ENCODE measurements at places on chromosomes 3 and 15. TPM values are rescaled to one million over a fixed set of nuclear protein-coding genes. Genes with fewer than 3 reads are reported as not detected.

Gene PLA1A
- 0.22 TPM for polyA plus RNA-seq

GRCh38 chr3:113948015-113948917 is 453 bp downstream of the ZDHHC23 start:
- no peak for DNase-seq

Gene CD200
- 11.0 TPM for polyA plus RNA-seq

GRCh38 chr3:113251817-113252216 is 40.5 kb downstream of the BOC start:
- no peak for DNase-seq

DNA sequence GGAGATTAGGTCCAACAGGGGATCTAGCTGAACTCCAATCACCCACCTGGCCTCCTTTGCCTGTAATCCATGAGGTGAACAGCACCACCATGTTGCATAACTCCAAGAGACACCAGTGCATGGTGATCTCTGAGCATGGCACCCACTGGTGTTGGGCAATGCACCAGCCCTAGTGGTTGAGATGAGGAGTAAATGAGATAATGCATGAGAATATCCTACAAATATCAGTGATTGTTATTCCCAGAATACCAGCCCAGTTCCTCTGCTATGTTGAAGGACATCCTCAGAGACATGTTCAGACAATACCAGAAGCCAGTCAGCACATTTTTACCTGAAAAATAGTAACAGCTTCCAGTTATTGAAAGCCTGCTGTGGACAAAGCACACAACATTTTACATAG is 14.7 kb downstream of the GALNT15 start:
- no peak for DNase-seq

GRCh38 chr3:149593418-149594160 is 64.2 kb downstream of the WWTR1 start:
- DNase-seq: no peak

DNA sequence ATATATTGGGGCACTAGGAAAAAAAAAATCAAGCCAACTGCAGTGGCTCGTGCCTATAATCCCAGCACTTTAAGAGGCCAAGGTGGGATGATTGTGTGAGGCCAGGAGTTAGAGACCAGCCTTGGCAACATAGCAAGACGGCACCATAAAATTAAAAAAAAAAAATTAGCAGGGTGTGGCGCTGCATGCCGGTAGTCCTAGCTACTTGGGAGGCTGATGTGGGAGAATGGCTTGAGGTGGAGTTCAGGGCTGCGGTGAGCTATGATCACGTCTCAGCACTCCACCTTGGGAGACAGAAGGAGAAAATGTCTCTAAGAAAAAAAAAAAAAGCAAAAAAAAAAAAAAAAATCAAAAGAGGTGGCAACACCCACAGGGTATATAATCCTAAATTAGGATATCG is 49.6 kb downstream of the INO80 start:
- DNase-seq: no peak

GRCh38 chr15:50813865-50814264 is 48.4 kb upstream of the SPPL2A start:
- DNase-seq: no peak

GRCh38 chr3:13011573-13012220 is 61.5 kb downstream of the IQSEC1 start:
- no peak for DNase-seq

Gene FEZF2
- not detected for polyA plus RNA-seq

Gene ARGFX
- not detected for polyA plus RNA-seq

Gene GALNT15
- 1.1 TPM for polyA plus RNA-seq

Gene TMEM108
- 18.6 TPM for polyA plus RNA-seq

Gene GPR62
- 0.89 TPM for polyA plus RNA-seq

Gene FGF12
- polyA plus RNA-seq: 1.6 TPM

DNA sequence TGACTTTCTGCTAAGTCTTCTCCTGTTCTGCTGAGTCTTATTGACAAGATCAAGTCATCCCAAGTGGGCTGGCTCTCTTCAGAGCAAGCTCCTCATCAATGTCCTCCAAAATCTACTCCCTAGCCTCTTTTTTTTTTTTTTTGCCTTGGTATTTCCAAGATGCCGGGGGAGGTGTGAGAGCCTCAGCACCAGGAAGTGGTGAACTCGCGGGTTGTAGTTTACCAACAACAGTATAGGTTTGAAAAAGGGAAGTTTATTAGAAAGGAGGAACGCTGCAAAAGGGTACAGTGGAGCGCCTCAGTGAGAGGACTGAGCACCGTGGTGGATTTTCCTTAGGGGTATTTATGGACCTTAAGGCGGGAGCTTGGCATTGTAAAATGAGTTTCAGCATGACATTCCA is 94.3 kb upstream of the SGO1 start:
- DNase-seq: no peak

DNA sequence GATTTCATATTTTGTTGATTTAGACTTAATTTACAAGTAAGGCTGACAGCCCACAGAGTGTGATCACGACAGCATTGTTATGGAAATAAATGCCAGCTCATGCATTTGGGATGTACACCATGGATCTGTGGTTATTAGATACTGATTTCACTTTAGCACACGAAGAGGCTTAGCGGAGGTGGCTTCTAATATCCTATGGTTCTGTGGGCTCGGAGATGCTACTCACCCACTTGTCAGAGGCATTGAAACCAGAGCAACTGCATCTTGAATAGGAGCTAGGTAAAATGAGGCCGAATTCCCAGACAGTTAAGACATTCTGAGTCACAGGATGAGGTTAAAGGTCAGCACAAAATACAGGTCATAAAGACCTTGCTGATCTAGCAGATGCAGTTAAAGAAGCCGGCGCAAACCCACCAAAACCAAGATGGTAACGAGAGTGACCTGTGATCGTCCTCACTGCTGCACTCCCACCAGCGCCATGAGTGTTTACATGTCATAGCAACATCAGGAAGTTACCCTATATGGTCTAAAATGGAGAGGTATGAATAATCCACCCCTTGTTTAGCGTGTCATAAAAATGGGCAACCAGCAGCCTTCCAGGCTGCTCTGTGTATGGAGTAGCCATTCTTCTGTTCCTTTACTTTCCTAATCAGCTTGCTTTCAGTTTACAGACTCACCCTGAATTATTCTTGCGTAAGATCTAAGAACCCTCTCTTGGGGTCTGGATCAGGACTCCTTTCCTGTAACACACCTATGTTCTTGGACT is 117.5 kb downstream of the PGPEP1L start:
- no peak for DNase-seq

Gene LYZL4
- not detected for polyA plus RNA-seq

DNA sequence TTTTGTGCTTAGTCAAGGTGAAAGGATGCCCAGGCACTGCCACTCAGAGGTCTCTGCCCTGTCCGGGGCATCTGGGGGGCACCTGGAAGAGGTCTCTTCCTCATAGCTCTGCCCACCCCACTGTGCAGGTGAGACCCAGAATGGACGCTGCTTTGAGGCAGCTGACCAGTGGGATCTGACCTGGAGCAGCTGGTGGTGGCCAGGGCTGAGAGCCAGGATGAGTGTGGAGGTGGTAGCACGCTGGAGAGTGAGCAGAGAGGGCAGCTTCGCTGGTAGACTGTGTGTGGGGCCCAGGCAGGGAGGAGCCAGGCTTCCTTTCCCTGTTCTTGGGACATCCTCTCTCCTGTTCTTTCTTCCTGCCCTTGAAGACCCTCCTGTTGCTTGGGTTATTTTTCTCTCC is 32.2 kb upstream of the PLA2G4E start:
- no peak for DNase-seq

DNA sequence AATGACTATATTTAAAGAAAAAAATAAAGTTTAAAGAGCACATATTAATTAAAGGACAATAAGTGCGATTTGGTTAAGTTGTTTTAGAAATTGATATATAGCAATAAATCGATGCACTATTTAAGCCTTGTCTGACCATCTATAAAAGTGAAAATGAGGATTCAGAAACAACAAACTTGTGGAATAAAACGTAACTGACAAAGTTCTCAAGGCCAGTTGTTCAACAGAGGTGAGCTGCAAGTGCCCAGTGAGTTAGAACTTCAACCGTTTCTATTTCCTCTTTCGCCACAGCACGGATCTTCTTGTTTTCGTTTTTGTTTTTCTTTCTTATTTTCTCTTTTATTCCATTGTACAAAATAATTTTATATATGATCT is 724.9 kb upstream of the ARRDC4 start:
- no peak for DNase-seq

Gene WDR93
- 0.18 TPM for polyA plus RNA-seq

DNA sequence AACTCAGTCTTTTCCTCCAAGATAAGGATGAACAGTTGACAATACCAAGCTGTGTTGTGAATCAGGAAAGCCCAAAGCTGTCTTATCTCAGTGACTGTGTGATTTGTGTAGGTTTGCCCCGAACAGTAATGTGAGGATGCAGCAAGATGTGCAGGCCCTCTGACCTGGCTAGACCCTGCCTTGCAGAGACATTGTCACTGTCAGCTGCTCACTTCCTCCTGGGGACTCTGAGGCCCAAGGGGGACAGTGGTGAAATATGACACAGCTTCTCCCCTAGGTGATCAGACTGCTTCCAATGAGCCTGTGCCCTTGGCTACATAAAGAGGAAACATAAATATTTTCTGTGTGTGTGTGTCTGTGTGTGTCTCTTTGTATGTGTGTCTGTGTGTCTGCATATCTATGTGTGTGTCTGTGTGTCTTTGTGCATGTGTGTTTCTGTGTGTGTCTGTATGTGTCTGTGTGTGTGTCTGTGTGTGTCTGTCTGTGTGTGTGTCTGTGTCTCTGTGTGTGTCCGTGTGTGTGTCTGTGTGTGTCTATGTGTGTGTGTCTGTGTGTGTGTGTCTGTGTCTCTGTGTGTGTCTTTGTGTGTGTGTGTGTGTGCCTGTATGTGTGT is 21.7 kb downstream of the LRRK1 start:
- no peak for DNase-seq

Gene UROC1
- polyA plus RNA-seq: 0.10 TPM

Gene PTX3
- polyA plus RNA-seq: 5.0 TPM

DNA sequence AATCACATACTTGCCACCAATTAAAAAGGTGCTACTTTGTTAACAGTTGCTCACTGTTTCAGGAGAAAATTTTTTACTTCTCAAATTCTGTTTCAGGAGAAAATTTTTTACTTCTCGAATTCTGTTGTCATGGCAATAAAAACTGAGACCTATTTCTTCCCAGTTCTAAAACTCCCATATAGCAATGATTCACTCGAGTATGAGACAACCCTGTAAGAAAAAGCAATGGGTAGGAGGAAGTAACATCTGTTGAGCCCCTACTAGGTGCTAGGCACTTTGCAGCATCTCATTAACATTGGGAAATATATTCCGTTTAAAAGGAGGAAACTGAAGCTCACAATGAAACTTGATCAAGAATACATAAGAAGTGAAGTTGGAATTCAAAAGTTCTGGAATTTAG is 35.1 kb upstream of the IGSF11 start:
- no peak for DNase-seq

DNA sequence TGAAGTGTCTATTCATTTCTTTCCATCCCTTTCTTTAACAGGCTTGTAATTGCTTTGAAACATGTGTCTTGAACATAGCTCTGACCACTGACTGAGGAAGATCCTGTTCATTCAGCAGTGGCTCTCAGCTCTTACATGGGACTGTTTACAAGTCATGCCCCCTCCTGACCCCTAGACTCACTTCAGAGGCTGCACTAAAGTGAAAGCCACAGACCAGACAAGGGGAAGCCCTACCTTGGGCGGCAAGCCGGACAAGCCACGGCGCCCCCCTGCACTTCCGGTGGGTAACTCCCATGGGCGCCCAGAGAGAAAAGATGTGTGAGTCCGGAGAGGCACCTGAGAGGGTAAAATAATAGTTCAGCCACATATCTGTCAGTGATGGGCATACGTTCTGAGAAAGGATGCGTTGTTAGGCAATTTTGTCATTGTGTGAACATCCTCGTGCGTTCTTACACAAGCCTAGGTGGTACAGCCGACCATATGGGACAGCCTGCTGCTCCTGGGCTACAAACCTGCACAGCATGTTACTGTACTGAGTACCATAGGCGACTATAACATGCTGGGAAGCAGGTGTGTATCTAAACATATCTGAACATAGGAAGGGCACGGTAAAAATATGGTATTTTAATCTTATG is 116.2 kb downstream of the CHSY1 start:
- DNase-seq: no peak

- DNase-seq: no peak
These were observed 257.0 kb downstream of the LSAMP start for GRCh38 chr3:116188231-116188785.

- no peak for DNase-seq
These were observed 25.3 kb upstream of the C15orf61 start for GRCh38 chr15:67495585-67495984.

Gene DCP1A
- polyA plus RNA-seq: 21.3 TPM

DNA sequence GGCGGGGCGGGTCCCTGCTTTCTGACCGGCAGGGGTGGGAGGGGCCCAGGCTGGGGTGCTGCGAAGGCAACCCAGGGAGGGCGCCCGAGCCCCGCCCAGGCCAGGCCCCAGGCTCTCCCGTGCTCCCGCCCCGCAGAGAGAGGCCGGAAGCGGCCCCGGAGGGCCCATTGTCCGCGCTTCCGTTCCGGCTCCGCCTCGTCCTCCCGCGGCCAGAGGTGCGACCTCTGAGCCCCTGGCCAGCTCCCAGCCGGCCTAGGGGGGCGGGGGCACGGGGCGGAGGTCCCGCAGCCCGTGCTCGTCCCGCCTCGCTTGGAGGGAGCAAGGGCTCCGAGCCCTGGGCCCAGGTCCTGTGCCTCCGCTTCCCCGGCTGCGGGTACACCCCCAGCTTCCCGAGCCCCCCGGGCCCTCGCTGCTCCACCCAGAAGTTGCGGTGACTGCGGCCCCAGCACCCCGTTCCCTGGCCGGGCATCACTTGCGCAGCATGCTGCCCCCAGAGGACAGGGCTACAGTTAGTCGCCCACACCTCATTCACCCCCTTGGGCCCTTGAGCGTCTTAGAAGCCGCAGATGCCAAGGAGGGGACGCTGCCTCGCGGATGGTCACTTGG is 20.4 kb upstream of the PLXND1 start:
- DNase-seq: no peak

Gene SPATA12
- polyA plus RNA-seq: 0.05 TPM

Gene ERICH6
- polyA plus RNA-seq: 0.11 TPM

Gene CHDH
- polyA plus RNA-seq: 1.00 TPM

Measured in forelimb muscle (tissue), 1 donor.